ENCODE measurements at places on chromosomes 4 and X.

- no peak for DNase-seq
These were observed 194.2 kb downstream of the NWD2 start for GRCh38 chr4:37438564-37439279.

GRCh38 chrX:23389196-23389792, 54.6 kb downstream of the PTCHD1 start:
- DNase-seq = no peak

DNA sequence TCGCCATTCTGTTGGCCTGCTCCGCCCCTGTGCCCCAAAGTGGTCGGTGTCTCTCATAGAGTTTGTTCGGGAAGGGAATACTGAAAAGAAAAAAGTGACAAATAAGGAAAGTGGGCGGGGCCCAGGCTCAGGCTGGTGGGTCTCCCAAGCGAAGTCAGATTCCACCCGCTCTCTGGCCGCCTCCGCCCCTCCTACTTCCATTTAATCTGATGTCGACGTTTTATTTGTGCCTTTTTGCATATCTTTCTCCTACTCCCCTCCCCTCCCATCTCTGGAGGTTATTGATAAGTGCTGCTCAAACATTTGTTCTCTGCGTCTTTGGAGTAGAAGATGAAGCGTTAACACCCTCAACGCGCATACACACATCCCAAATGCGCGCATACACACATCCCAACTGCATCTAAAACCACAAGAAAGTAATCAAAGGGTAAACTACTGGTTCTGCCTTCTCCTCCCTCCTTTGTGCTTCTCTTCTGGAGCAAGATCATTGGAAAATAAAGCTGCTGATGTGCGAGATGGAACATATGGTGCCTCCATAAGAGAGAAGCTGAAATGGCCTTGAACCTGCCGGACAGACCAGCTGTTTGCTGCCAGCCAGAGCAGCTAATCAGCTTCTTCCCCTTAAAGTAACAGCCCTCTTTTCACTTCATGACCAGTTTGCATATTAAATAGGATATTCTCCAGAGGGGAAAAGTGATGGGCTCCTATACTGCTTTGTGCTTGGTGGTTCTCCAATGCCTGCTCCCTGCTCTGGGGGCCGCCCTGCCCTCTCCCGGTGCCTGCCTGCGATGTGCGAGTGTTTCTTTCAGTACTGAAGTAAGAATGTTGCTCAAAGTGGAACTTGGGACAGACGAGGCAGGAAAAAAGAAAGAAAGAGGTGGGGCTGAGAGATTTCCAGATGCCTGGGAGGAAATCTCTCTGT, 3.1 kb downstream of the MAMLD1 start:
- DNase-seq = no peak

DNA sequence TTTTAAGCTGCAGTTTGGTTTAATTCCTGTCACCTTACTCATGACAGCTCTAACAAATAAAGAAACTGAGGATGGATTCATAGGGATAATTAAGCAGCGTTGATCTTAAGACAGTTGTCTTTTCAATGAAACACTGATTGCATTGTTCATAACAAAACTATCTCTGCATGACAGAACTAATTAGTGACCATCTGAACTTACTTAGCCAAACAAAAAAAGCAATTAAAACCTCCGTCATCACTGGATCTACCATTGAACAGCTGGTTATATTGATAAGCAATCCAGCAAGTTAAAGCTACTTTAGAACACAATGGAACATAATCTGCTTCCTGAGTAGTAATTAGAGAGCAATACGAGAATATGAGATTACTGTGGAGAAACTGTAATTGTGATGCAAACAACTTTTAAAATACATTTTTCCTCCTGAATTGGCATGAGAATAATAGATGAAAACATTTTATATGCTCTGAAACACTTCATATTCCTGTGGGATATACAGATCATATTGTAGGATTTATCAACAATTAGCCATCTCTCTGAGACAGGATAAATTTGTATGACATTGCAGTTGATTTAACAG, 2576.8 kb downstream of the PCDH7 start:
- no peak for DNase-seq

DNA sequence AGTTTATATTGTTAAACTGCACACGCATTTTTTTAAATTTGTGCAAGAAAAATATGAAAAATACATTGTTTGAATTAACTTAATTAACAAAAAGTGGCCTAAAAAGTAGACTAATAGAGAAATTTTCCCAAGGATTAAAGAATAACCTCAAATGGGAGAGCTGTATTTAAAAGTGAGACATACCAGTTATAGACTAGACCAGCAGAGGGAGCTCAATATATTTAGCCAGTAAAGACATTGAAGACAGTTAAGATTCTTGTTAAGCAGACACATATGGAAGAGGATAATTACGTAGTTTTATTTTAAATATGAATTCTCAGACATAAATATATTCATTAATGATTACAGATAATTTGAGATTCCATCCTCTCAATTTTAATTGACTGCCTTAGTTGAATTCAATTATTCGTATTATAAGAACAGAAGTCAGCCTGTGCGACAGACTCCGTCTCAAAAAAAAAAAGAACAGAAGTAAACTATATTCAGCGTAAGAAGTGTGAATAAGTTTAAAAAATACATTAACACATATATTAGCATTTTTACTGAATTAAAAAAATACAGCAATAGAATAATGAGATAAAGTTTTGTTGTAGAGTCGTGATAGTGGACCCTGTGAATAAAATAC, 64.8 kb downstream of the GLRA3 start:
- no peak for DNase-seq

GRCh38 chrX:37755025-37755424, 24.8 kb upstream of the CYBB start:
- peak; percentile 41 for DNase-seq

GRCh38 chr4:75820676-75821075, 81.6 kb downstream of the PPEF2 start:
- no peak for DNase-seq

GRCh38 chrX:112830540-112830939, 10.1 kb downstream of the AMOT start:
- no peak for DNase-seq

DNA sequence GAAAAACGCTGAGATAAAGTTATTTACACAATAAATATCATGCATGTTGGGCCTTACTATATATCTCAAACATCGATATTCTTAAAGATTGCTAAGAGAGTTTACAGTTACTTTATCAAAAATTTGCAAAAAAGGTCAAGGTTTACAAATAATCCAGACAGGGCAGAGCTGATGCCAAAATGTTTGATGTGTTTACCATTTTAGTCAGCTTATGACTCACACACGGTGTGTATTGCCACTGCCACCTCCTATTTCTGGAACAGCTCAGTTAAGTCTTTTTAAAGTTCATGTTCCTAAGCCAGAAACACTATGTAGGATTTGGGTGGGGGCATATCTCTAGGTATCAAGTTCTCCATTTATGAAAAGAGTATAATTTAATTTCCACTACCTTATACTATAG, 580.6 kb downstream of the INPP4B start:
- no peak for DNase-seq

GRCh38 chr4:74123065-74123728, 24.2 kb upstream of the CXCL2 start:
- no peak for DNase-seq

- DNase-seq = no peak
These were observed 10.0 kb upstream of the PLK4 start for GRCh38 chr4:127870688-127871087.

- no peak for DNase-seq
These were observed 193.0 kb upstream of the LCORL start for GRCh38 chr4:18214411-18215055.

- no peak for DNase-seq
These were observed 48.7 kb upstream of the SLC4A4 start for GRCh38 chr4:71290074-71290473.

- no peak for DNase-seq
These were observed 19.7 kb upstream of the GLOD5 start for GRCh38 chrX:48741834-48742233.

- DNase-seq = peak; percentile 21
These were observed 49.2 kb downstream of the ENPP6 start for GRCh38 chr4:184168406-184169019.

DNA sequence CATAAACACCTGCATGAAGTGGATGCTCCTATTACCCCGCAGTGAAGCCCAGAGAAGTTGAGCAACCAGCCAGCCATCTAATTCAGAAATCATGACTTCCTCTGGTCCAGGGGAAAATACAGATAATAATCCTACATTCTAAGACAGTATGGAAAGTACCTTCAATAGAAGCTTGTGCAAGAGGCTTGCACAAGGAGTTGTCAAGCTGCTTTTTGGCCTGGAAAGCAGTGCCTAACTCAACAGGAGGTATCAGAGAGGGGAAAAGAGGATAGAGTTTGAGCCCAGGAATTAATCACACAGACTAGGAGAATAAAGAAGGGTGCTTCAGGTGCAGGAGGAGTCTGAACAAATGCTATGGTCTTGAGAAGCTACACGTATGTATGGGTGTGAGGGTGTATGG, 26.7 kb downstream of the TMEM192 start:
- DNase-seq = no peak

GRCh38 chr4:48242511-48243195, 27.0 kb downstream of the TEC start:
- DNase-seq = no peak

GRCh38 chr4:86720508-86721068, 126.5 kb downstream of the PTPN13 start:
- DNase-seq = no peak

- DNase-seq = no peak
These were observed 171.4 kb downstream of the AASDH start for GRCh38 chr4:56215901-56216300.

DNA sequence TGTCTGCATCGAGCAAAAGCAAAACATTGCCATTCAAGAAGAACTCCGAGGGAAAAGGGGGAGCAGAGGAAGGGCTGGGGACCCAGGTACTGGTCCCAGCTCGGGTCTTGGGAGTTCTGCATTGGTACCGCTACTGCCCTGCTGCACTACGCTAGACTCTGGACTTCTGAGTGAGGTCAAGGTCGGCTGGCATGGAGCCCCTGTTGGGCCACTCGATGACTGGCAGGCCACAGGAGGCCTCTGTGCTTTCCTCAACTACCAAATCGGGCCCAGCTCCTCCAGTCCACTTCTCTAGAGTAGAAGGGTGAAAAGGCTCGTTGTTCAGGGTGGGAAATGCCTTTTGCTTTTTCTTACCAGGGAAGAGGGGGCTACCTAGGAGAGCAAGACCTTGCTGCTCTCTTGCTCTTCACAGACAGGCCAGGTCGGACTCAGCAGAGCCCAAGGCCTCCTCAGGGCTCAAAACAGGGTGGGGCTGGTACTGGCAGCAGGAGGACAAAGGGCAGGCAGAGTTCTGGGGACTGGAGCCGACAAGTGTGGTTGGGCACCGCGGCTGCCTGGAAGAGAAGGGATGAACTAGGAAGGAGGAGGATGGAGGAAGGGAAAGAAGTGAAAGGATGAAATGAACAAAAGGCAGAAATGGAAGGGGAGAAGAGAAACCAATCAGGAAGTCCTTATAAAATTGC, 8.9 kb upstream of the IRAK1 start:
- no peak for DNase-seq

DNA sequence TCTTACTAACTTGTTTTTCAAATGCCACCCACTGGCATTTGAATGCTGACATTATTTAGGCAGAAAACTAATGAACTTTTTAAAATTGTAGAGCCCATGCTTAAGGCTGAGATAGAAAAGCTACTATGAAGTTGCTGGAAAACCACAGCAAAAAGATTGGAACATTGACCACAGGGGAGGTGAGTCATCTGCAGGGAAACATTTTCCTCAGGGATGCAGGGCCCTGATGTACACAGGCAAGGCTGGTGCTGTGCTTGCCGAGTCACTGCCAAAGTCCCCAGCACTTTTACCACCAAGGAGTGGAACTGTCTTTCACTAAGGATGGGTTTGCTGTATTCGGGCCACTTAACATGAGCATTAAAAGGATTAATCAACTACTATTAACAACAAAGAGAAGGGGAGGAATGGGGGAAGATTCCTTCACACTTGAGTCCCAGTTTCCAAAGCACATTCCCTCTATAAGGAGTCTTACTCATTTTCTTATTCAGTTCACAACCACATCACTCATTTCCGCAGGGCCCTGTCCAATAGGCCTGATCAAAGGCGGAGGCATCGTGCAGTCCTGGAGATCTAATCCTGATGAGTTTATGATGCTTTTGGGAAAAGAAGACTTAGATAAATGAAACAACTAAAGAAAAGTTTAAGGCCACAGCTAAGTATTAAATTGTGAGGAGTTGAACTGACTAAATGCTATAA, 202.9 kb upstream of the NPY2R start:
- DNase-seq = no peak

DNA sequence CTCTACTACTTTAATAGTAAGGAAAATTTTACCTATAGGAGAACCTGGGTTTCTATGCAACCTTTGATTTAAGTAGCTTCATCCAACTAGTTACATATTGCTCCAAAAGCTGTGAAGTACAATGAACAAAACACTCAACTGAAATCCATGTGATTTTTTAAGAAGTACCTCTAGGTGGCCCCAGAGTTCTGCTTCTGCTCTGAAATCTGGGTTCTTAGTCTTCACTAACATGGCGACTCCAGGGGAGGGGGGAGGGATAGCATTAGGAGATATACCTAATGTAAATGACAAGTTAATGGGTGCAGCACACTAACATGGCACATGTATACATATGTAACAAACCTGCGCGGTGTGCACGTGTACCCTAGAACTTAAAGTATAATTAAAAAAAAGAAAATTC, 73.4 kb upstream of the MAGEB2 start:
- DNase-seq = no peak

DNA sequence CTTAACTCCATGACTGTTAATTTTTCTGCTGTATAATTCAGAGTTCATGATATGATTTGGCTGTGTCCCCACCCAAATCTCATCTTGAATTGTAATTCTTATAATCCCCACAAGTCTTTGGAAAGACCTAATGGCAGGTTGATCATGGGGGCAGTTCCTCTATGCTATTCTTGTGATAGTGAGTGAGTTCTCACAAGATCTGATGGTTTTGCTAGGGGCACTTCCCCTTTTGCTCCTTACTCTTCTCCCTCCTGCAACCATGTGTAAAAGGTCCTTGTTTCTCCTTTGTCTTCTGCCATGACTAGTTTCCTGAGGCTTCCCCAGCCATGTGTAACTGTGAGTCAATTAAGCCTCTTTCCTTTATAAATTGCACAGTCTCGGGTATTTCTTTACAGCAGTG, 1751.9 kb downstream of the ARAP2 start:
- no peak for DNase-seq

DNA sequence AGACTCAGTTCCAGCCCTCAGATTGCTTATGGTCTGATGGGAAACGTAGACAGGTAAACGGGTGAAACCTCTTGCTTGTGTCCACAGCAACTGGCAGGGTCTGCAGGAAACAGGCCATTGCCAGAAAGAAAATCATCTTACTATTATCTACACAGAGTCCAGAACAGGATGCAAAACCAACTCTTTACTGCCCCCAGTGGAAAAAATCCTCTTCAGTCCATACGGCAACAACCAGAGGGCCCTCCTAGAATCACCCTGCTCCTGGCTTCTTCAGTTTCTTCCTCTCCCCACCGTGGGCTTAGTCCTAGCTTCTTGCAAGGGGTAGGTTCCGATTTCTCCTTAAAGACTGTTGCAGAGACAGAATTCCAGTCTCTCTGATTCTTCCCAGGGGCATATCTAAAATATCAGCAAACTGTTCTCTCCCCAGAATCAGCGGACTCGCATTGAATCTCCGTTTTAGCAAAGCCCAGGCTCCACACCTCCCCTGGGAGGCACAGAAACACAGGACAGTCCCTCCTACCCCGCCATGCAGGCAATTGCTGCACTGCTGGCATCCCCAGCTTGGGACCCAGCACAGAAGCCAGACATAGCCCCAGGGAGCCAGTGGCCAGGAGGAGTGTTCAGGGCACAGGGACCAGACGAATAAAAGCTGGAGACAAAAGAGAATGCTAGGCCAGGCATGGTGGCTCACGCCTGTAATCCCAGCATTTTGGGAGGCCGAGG, 41.0 kb upstream of the SH3RF1 start:
- DNase-seq = peak; percentile 17

All from CD4-positive, alpha-beta T cell treated with Interleukin-21 for 1 hour (primary cell).